ENCODE measurements at places on chromosomes 5 and 9.

- no peak for DNase-seq
Measured at GRCh38 chr5:105929858-105930257, 1740.9 kb downstream of the EFNA5 start.

- DNase-seq: no peak
Measured at GRCh38 chr9:121281614-121282276, 13.8 kb downstream of the GSN start.

GRCh38 chr5:178313316-178313715 lies 80.7 kb upstream of the PHYKPL start:
- DNase-seq: no peak

DNA sequence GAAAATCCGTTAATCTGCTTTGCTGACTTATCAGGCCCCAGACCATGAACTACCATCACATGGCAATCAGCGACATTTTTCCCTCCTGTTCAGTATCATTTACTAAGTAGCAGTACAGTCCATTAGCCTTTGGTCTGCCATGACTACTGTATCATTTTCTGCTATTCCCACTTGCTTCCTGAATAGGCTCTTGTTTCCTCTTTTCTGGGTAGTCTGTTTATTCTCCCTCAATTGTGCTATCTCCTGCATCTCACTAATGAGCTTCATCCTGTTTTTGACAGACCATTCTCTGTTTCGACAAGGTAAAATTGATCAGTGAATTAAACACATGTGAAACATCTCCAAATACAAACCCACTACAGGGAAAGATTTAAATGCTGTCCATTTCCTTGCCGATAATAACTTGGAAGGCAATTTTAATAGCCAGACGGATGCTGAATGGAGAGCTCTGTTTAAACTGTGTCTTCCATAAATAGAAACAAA lies 263.5 kb upstream of the ANKRD55 start:
- DNase-seq: no peak

DNA sequence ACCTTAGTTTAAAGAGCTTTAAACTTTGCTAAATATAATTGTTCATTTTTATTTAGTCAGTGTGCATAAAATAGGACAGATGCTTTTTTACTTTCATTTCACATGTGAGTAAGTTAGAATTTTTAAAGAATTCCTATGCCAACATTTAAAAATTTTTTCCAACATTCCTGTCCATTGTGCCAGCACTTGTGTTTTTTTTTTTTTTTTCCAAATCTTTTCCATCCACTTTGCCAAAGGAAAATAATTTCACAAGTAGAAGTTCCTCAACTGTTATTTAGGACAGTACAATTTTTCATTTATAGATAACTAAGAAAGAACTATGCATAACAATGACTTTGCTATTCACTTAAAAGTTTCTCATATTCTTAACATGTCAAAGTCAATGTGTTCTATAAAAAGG lies 189.5 kb downstream of the ADAMTS6 start:
- DNase-seq: no peak

GRCh38 chr9:36492865-36493264 lies 79.8 kb upstream of the MELK start:
- DNase-seq: no peak

DNA sequence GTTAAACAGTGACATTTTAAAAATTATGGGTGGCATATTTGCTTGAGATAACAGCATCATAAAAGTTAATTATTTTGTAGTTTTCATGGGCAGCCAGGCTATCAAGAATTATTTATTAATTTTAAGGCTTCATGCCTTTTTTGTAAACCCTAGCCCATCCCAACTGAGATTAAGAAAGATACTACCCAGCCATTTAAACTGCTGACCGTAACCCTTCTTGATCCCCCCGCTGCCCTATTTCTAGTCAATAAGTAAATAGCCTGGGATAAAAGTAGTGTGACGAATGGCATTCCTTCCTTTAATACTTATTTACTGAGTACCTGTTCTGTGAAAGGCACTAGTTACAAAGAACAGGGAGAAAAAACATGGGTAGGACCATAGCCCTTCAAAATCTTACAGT lies 88.3 kb downstream of the DROSHA start:
- no peak for DNase-seq

GRCh38 chr5:168583742-168584482 lies 4.7 kb upstream of the PANK3 start:
- no peak for DNase-seq

- DNase-seq: no peak
Measured at GRCh38 chr9:135201711-135202110, 114.2 kb downstream of the OLFM1 start.

- DNase-seq: no peak
Measured at GRCh38 chr5:65893749-65894430, 32.5 kb upstream of the ERBIN start.

DNA sequence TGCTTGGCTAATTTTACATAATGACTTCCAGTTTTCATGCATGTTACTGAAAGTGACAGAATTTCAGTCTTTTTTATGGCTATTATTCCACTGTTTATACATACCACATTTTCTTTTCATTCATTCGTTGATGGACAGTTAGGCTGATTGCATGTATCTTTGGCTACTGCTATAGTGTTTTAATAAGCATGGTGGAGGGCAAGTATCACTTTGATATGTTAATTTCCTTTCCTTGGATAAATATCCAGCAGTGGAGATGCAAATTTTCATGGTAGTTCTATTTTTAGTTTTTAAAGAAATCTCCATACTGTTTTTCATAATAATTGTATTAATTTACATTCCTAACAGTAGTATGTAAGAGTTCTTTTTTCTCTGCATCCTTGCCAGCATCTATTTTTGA lies 297.9 kb downstream of the PRR16 start:
- no peak for DNase-seq

GRCh38 chr5:173187054-173187743 lies 42.9 kb downstream of the BNIP1 start:
- DNase-seq: no peak

- no peak for DNase-seq
Measured at GRCh38 chr5:173835661-173836060, 52.5 kb upstream of the CPEB4 start.

- DNase-seq: no peak
Measured at GRCh38 chr5:142821733-142822487, 51.7 kb downstream of the ARHGAP26 start.

DNA sequence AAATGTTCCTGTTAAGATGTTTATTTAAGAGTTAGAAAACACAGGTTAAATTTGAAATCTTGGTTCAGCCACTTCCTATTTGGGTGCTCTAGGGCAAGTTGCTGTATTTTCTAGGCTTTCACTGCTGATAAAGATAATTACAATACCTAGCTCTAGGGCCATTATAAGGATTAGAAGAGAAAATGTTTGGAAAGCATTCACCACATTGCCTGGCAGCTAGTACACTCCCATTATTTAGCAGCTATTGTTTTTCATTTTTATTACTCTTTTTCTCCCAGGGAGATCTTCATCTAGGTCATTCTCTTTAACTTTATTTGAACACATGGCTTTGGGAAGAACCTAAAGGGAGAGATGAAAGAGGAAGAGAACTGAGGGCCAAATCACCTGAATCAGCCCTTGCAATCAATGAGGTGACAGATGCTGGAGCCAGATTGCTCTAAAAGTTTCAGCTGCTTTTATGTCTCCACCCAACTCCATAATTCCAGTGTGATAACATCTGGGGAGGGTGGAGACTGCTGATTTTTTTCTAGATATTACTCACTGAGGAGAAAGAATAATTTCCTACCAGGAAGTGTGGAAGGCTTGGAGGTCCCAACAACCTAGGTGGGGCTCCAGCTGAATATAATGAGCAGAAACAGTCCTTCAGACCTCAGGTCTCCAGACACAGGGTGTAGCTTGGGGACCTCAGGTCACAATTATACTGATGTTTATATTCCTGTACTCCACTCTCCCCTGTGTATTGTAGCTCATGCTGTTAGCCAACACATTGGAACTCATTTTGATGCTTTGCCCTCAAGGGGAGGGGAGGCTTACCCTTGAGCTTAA lies 640.0 kb downstream of the RAB3C start:
- DNase-seq: no peak

DNA sequence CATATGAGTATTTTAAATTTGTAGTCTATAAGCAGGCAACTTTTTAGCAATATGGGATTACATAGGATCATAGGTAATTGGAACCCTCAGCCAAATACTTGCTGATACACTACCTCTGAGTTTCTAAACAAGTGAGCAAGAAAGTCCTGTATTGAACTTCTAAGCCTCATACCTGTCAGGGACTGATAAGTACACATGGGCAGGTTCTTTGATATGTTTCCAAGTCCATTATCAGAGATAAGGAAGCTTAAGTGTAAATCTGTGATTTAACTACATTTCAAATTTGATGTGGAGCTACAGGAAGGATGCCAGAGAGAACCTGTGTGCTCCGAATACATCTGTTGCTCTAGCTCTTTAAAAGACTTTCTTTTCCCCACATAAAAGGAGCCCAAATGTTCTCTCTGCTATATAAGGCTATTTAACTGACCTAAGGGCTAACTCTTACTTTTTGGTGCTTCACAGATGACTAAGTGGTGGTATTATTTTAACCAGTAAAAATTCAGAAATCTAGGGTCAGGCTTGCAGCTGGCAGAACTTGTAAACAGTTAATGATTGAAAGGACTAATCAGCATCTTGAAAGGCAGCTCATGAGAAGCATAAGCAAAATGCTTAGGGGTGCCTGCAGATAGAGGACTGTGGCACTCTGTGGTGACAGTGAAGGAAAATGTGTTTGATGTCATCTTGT lies 228.6 kb downstream of the NR3C1 start:
- DNase-seq: no peak

DNA sequence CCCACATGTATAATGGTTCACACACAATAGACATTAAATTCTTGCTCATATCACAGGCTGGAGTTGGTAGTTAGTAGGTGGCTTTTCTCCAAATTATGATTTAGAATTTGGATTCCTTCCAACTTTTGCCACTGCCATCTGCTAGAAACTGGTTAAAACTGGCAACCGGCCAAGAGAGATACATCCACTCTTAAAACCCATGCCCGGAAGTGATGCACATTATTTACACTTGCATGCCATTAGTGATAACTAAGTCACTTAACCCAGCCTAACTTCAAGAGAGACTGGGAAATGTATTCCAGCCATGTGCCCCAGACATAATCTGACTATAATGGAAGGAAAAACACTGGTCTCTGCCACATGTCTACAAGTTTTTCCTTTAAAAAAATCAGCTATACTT lies 395.7 kb upstream of the SEMA6A start:
- no peak for DNase-seq

- no peak for DNase-seq
Measured at GRCh38 chr9:88044200-88044599, 69.9 kb upstream of the CDK20 start.

DNA sequence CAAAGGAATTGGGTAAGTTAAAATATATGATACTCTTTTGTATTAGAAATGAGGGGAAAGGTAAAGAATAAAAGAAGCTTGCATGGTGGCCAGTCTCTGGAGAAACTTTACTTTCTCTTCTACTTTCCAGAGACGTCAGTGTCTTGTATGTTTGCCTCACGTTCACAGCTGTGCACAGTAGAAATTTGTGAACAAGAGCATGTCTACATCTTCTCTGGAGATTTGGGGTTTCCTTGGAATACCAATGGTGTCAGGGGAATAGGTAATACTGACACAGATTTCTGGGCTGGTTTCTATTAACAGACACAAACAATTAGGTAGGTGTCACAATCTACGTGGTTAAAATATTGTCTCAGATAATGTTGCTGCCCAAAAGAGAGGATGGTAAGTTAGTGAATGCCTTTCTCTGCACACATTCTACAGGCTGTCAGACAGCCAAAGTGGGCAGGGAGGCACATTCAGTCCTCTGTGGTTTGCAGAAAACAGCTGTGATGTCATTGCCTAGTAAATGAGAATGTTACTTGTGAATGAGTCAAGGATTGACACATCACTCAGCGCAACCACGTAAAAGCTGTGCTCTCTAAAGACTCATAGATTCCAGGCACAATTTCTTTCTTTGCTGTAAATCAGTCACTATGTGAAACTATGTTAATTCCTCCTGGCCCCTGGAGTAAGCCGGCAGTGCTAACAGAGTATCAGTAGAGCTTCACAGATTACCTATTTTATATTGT lies 397.1 kb downstream of the MAN2A1 start:
- no peak for DNase-seq

DNA sequence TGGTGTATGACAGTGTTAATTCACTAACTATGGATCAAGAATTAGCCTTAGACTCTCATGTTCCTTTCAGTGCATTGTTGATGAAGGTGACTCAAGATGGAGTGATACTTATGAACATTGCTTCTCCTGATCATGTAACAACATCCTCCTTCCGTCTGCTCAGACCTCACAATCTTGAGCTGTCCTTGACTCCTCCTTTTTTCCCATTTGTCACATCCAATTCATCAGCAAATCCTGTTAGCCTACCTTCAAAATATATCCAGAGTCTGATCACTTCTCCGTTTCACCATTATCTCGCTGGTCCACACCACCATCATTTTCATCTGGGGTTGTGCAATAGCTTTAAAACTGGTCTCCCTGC lies 9.2 kb upstream of the SEMA6A start:
- DNase-seq: no peak

DNA sequence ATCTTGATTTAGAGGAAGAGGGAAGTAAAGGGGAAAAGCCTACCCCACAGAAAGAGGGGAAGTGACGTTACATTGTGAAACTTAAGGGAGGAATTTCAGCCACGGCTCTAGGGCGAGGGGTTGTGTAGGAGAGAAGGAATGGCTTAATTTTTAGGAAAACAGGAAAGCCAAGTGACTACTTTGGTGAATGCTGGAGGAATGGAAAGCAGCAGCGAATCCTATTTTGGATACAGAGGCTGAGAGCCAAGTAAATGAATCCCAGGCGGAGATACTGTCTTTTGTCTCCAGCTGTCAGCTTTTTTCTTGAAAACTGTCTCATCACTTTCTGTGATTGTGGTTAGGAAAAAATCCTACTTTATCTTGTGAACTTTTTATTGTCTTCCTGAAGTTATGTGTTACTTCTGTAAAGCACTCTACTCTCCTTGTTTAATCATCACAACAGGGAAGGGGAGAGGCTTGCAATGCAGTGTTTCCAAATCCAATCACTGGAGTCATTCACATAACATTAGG lies 188.4 kb downstream of the TSSK1B start:
- DNase-seq: no peak

GRCh38 chr5:109610581-109610980 lies 79.1 kb upstream of the MAN2A1 start:
- DNase-seq: no peak

GRCh38 chr9:91359734-91360470 lies 1.8 kb downstream of the AUH start:
- DNase-seq: no peak

DNA sequence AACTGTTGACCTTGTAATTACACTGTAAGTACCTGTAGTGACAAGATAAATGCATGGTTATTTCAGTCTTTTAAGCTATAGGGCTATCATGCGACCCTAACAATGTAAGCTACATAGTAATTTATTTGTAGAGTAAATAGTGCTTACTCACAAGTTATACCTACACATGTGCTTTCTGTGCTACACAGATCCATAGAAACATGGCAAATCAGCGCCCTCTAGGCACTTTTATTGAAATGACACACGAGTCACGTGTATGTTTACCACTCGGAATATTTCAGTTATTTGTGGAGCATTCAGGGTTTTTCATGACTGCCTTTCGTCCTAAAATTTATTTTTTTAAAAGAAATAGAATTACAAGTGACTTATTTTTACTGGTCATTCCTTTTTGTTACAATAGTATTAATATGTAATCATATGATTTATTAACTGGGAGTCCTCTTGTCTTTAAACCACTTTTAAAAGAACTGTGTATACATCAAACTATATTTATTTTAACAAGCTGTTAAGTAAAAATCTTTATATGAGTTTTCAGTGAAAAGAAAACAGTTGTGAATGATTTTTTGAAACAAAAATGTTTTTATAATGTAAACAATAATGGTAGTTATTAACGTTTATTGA lies 1242.3 kb upstream of the WWC1 start:
- no peak for DNase-seq

- no peak for DNase-seq
Measured at GRCh38 chr5:152097128-152097527, 172.5 kb upstream of the GLRA1 start.

Data from stimulated activated CD8-positive, alpha-beta memory T cell treated with anti-CD3 and anti-CD28 coated beads, Interleukin-4, amount 100 ng/mL, for 1 hour (primary cell).